Hypothalamus (tissue), 51 donors: ENCODE measurements at places on chromosomes 3 and 15.

GRCh38 chr3:128933922-128934253 lies 54.5 kb downstream of the ACAD9 start:
- DNase-seq = no peak

DNA sequence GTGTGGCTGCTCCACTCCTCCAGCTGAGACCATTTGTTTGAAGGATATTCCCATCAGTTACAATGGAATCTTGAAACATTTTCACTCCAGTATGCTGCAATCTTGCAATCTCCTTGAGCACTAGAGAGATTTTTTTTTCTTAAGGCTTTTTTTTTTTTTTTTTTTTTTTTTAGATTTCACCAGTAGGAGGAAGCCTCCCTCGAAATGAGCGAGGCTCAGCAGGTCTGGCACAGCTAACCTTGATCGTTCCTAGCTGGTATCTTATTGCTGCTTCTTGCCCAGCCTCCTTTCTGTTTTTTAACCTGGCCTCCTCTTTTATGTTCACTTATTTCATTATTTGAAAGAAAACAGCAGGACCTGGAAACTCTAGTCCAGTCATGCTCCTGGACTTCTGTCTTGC lies 48.1 kb downstream of the RAP2B start:
- no peak for DNase-seq

DNA sequence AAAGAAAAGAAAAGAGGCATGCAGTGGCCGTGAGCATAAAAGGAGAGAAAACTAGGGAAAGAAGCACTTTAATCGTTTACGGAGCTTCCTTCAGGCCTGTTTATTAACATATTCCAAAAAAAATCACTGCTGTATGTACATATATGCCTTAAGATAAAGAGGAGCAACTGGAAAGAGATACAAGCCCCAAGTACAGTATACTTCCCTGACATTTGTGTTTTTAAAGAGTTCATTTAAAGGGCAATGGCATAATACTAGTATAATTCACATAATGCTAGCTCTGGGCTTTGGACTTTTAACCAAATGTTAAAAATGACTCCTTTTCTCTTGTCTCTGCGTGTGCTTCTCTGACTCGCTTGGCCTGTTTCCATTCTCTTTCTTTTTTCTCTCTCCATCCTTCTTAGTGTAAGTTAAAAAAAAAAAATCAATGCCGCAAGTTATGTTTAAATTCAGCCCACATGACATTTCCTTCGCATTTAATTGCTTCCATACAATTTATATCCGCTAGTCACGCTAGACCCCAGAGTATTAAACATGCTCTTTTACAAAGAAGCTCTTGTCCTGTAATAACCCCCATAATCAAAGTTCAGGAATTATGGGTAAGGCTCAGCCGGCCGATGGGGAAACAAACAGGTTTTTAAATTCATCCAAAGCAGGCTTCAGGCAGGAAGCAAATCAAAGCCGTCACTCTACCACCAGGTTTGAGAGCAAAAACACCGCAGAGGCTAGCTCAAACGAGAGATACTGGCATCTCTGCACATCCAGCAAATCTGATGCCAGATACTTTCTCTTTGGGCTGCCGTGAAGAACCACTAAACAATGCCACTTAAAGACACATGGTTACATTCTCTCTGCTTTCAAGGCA lies 19.4 kb downstream of the WWTR1 start:
- no peak for DNase-seq

- no peak for DNase-seq
These were observed 559.9 kb upstream of the GOLIM4 start for GRCh38 chr3:168655611-168656010.

GRCh38 chr15:39744334-39745103 lies 38.1 kb downstream of the FSIP1 start:
- DNase-seq = no peak

- DNase-seq = no peak
These were observed 126.1 kb downstream of the CADPS start for GRCh38 chr3:62749130-62749529.
